ENCODE measurements at places on chromosomes 1 and 21.

DNA sequence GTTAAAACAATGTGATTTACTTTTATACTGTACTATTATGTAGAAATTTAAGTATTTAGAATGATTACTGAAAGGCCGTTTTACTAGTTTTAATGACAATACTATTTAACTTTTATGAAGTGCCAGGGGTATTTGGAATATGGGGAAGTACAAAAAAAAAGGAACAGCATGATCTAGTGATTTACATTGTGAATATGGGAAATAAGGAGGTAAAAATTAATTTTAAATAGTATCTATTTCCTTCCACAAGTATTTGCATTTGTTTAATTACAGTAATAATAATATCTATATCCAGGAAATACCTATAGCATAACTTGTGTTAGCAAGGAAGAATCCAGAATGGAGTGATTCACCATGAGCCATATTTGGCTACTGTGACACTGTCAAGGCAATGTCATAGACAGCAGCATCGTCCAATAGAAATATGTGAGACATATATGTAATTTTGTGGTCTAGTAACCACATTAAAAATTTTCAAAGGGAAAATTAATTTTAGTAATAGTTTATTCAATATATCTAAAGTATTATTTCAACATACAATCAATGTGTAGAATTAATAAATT lies 22.0 kb downstream of the CNST start:
- H3K27me3 ChIP-seq = no peaks in the 10 kb centered on the region
- H3K4me1 ChIP-seq = peaks cover 62% of the 10 kb centered on the region
- H3K27ac ChIP-seq = no peak overlapping the region
- DNase-seq = no peak

GRCh38 chr1:26580116-26580515 lies 50.6 kb downstream of the RPS6KA1 start:
- H3K4me3 ChIP-seq = no peak overlapping the region
- peak; percentile 32 for DNase-seq
- peak overlapping the region; percentile 96 for H3K27ac ChIP-seq
- no peaks in the 10 kb centered on the region for H3K27me3 ChIP-seq

DNA sequence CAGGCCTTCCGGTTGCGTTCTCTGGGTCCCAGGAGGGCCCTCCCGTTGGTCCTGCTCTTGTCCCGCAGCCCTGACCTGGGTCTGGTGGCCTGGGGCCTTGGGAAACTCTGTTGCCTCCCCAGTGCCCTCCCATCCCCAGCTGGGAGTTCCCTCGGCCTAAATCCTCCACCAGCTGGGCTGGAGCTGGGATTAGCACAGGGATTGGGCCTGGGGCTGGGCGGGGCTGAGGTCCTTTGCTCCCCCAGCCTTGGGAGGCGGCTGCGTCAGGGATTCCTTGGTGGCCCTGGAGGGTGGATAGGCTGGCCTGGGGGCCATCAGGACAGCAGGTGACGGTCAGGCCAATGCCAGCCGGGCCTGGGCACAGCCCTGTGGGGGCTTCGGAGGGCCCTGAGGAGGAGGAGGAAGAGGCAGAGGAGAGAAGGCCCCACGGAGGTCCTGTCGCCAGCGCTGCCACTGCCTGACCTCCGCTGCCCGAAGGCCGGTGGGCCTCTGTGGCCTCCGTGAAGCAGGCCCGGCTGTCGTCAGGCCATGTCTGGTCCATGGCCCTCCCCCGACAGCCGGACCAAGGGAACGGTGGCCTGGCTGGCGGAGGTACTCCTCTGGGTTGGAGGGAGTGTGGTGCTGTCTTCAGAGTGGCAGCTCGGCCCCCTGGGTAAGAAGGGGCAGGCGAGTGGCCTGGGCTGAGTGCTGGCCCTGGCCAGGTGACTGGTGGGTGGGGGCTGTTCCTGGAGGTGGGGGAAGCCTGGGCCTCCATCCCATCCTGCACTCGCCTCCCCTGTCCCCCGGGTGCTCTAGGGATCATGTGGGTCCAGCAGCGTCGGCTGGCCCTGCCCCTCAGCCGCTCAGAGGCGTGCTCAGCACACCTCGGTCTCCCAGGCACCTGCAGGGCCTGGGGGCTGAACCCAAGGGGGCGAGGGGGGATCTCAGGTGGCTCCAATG lies at the start of gene PLCH2:
TSS of gene PLCH2 (plus strand) at position 229 of the 939 bp plus-strand sequence. CDS start at position 529, 300 bp downstream.
- DNase-seq = no peak
- H3K27ac ChIP-seq = no peak within 1 kb of the TSS
- H3K27me3 ChIP-seq = no peaks in the 10 kb centered on the region
- no peak within 1 kb of the TSS for H3K4me3 ChIP-seq
- H3K36me3 ChIP-seq = no peaks in the 10 kb centered on the region

DNA sequence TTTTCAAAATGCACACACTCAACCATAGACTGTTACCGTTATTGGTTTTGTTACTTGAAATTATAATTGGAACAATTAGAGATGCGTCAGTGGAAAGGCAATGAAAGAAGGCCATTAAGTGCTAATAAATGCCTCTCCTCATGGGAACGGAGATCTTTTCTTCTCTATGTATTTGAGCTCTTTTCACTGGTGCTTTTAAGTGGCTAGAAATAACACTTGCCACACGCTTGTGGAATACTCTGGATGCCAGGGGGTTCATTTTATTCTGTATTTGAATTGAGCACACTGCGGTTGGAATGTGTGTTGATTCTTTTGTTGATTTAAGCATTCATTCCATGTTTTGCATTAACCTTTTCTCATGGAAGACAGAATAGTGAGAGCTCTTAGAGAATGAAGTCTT lies 68.4 kb downstream of the DNM3 start:
- H3K27me3 ChIP-seq = peaks cover 3% of the 10 kb centered on the region
- H3K4me3 ChIP-seq = no peak overlapping the region
- no peak overlapping the region for H3K27ac ChIP-seq
- no peaks in the 10 kb centered on the region for H3K4me1 ChIP-seq
- H3K36me3 ChIP-seq = no peaks in the 10 kb centered on the region
- no peak for DNase-seq

- H3K36me3 ChIP-seq = no peaks in the 10 kb centered on the region
- H3K4me1 ChIP-seq = no peaks in the 10 kb centered on the region
- no peak overlapping the region for H3K4me3 ChIP-seq
- H3K27ac ChIP-seq = no peak overlapping the region
- H3K27me3 ChIP-seq = peaks cover 2% of the 10 kb centered on the region
Observed at GRCh38 chr1:93475681-93476080, 27.8 kb downstream of the FNBP1L start.

DNA sequence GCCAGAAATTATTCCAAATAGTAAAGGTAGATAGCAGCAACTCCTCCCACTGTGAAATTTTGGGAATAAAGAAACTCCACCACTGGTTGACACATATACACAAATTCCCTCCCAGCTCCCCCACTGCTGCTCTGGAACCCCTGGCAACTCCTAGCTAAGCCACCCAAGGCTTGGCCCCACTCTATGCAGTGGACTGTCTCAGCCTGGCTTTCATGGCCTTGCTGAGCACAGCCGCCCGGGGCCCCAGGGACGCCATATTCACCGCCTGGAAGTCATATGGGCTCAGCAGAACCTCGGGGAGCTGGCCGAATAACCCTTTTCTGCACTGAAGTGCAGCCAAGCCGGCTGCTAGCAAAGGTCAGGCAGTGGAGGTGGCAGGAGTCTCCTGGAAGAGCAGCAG lies 15.4 kb upstream of the RBM34 start:
- H3K36me3 ChIP-seq = peaks cover 85% of the 10 kb centered on the region
- DNase-seq = no peak
- peaks cover 3% of the 10 kb centered on the region for H3K4me1 ChIP-seq
- no peak overlapping the region for H3K4me3 ChIP-seq
- H3K27me3 ChIP-seq = no peaks in the 10 kb centered on the region

DNA sequence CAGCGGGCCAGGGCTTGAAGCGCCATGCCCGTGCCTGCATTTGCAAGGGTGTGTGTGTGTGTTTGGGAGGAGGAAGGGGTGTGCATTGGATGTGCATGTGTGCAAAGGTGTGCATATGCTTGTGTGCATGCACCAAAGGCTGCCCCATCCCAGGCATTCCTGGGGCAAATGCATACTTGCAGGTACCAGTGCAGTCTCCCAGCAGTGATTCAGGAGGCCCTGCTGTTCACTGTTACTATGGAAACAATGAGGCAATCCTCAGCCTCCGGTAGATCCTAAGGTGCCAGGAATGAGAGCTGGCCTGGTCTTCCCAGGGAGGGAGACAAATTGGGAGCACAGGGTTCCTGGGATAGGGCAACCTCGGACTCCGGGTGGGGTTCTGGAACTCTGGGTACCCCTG lies 7.5 kb upstream of the FNDC5 start:
- H3K4me3 ChIP-seq = no peak overlapping the region
- no peaks in the 10 kb centered on the region for H3K36me3 ChIP-seq
- peak; percentile 14 for DNase-seq
- no peak overlapping the region for H3K27ac ChIP-seq

DNA sequence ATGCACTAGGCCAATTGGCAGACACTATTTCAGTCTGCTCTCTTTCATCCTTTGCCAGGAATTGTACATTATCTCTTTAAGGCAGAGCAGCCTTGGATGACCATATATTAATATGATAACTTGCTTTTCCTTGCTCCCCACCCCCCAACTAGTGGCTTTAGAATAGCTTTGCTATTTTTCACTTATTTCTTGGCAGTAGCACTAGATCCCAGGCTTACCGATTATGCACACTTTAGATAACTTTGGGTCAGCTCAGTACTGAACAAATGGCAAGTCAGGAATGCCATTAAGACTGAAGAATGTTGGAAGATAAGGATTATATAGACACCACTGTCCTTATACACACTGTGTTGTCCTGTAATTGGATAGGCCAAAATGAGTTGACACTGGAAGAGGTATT lies 146.4 kb downstream of the FGGY start:
- no peaks in the 10 kb centered on the region for H3K36me3 ChIP-seq
- peaks cover 5% of the 10 kb centered on the region for H3K4me1 ChIP-seq
- DNase-seq = no peak
- H3K27me3 ChIP-seq = no peaks in the 10 kb centered on the region

GRCh38 chr1:46404482-46405196 lies 10.5 kb downstream of the FAAH start:
- no peak overlapping the region for H3K4me3 ChIP-seq
- DNase-seq = no peak
- no peaks in the 10 kb centered on the region for H3K4me1 ChIP-seq
- no peak overlapping the region for H3K27ac ChIP-seq
- no peaks in the 10 kb centered on the region for H3K27me3 ChIP-seq

- H3K36me3 ChIP-seq = no peaks in the 10 kb centered on the region
- H3K4me3 ChIP-seq = peak within 1 kb of the TSS; percentile 68
- DNase-seq = peak; percentile 56
- peaks cover 74% of the 10 kb centered on the region for H3K27me3 ChIP-seq
- H3K27ac ChIP-seq = no peak within 1 kb of the TSS
Observed at GRCh38 chr1:31412732-31413404, at the start of gene SERINC2. Gene SERINC2, plus strand, starts transcription at chr1:31413213. Its CDS starts 53 bp downstream, at chr1:31413266.

GRCh38 chr1:211305044-211305443 lies 21.6 kb upstream of the TRAF5 start:
- H3K27me3 ChIP-seq = no peaks in the 10 kb centered on the region
- H3K4me1 ChIP-seq = peaks cover 67% of the 10 kb centered on the region
- peak overlapping the region; percentile 41 for H3K4me3 ChIP-seq
- peaks cover 70% of the 10 kb centered on the region for H3K36me3 ChIP-seq
- DNase-seq = no peak

DNA sequence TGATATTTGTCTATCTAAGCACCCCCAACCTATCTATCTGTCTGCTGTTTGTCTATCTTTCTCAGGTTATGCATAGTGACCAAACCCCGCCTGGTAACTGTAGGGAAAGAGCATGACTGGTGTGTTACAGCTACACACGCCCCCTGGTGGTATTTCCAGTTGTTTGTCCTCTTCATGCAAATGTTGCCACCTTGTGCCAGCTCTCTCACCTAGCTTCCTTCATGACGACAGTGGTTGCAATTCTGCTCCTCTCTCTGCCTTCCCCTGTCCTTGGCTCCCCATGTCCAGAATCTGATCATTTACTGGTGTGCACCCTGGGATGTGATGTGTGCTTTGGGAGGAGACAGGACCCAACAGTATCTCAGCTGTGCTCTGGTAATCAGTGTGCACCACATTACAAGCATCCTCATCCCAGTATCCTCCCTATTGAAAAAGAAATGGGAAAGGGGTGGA lies 8.1 kb upstream of the INKA2 start:
- no peak overlapping the region for H3K27ac ChIP-seq
- H3K36me3 ChIP-seq = no peaks in the 10 kb centered on the region
- no peak overlapping the region for H3K4me3 ChIP-seq
- DNase-seq = peak; percentile 49
- peaks cover 4% of the 10 kb centered on the region for H3K4me1 ChIP-seq
- H3K27me3 ChIP-seq = peaks cover 4% of the 10 kb centered on the region

GRCh38 chr1:21899987-21900386 lies 37.1 kb downstream of the HSPG2 start:
- peaks cover 8% of the 10 kb centered on the region for H3K4me1 ChIP-seq
- H3K36me3 ChIP-seq = no peaks in the 10 kb centered on the region
- no peak for DNase-seq
- H3K4me3 ChIP-seq = no peak overlapping the region
- no peaks in the 10 kb centered on the region for H3K27me3 ChIP-seq
- H3K27ac ChIP-seq = no peak overlapping the region

DNA sequence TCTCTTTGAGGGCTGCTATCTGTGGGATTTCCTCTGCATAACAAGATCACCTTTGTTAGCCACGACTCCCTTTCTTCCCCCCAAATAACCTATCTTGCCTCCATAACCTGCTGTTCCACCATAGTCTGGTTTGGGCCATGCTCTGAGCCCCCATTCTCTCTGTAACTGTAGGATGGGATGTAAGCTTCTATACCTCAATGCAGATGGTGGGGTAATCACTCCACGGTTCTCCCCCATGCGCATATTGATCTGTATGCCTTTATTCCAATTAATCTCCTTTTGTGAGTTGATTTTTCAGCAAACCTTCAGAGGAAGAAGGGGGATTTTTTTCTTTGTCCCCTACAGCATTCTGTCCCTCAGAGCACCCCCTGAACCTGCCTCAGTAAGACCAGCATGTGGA lies 170.1 kb upstream of the IRF2BP2 start:
- no peaks in the 10 kb centered on the region for H3K36me3 ChIP-seq
- no peaks in the 10 kb centered on the region for H3K4me1 ChIP-seq
- DNase-seq = peak; percentile 29
- H3K27me3 ChIP-seq = no peaks in the 10 kb centered on the region

- no peak for DNase-seq
- no peaks in the 10 kb centered on the region for H3K36me3 ChIP-seq
- peaks cover 9% of the 10 kb centered on the region for H3K4me1 ChIP-seq
Observed at GRCh38 chr1:214187933-214188332, 93.0 kb upstream of the SMYD2 start.

- no peaks in the 10 kb centered on the region for H3K27me3 ChIP-seq
- no peak overlapping the region for H3K4me3 ChIP-seq
- H3K4me1 ChIP-seq = peaks cover 3% of the 10 kb centered on the region
Observed at GRCh38 chr1:201559679-201560162, 20.8 kb downstream of the NAV1 start.

DNA sequence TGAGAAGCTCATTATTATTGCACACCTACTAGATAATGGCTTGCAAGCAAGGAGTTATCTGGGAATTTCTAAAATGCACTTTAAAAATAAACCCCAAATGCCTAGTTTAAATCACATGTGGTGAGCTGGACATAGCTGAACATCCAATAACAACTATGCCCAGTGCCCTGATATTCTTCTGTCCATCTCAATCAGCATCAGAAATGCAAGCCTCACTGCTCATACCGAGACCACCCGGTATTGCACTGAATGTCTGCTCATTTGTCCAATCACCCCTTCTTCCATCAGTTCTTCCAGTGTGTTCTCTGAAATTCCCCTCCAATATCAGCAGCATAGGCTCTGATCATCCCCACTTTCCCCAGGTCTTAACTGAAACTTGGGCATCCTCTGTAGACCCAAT lies 383.8 kb downstream of the DSCAM start:
- no peak overlapping the region for H3K4me3 ChIP-seq
- no peaks in the 10 kb centered on the region for H3K36me3 ChIP-seq
- no peaks in the 10 kb centered on the region for H3K27me3 ChIP-seq
- DNase-seq = no peak

Measured in activated T-cell treated with anti-CD3 and anti-CD28 coated beads, Interleukin-2, amount 50 U/mL, for 24 hours (primary cell).